Hepatic stellate cell (primary cell): ENCODE measurements at places on chromosomes 2 and 18.
A peak's percentile ranks its signal among the peaks of the same experiment; 100 is the strongest.

- peak; percentile 53 for DNase-seq
Measured at GRCh38 chr18:32271672-32272208, 81.9 kb downstream of the MEP1B start.

GRCh38 chr2:23423062-23423872, 38.3 kb downstream of the KLHL29 start:
- DNase-seq: no peak

- no peak for DNase-seq
Measured at GRCh38 chr2:172586245-172586891, 30.5 kb downstream of the PDK1 start.

- no peak for DNase-seq
Measured at GRCh38 chr2:127669056-127669455, 6.3 kb downstream of the LIMS2 start.

DNA sequence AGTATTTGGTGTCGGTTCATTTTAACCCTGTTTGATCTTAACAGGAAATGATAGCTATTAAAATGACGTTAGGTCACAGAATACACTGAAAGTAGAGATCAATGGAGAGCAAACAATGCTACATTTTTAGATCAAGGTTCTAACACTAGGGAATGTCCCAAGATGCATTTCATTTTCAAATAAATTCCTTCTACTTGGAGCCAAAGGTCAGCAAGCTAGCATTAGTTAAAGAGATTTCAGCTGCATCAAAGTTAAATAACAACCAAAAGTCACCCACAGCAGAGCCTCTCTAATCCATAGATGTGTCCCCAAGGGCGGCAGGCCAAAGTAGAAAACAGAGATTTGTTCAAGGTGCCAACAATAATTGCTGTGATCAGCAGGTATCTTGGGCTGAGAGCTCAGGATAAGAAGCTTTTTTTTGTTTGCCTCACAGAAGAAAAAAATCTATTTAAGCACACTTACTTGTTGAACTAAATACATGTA, 1233.6 kb upstream of the TMEFF2 start:
- no peak for DNase-seq

GRCh38 chr18:10041180-10041579, 127.4 kb downstream of the VAPA start:
- no peak for DNase-seq

DNA sequence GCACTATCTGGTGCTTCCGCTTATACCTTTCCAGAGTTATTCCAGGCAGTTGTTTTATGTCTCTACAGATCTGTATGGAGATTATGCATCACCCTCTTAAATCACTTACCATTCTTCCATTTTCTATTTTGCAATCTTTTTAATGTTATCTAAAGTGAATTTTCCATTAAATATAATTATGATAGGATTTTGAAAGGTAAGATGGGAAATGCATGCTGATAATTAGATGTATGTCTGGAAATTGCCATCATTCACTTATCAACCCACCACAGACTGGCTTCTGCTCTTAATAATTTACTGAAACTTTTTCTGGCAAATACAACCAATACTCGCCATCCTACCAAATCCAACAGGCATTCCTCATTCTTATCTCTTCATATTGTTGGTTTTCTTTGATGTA, 227.4 kb upstream of the MC4R start:
- no peak for DNase-seq

DNA sequence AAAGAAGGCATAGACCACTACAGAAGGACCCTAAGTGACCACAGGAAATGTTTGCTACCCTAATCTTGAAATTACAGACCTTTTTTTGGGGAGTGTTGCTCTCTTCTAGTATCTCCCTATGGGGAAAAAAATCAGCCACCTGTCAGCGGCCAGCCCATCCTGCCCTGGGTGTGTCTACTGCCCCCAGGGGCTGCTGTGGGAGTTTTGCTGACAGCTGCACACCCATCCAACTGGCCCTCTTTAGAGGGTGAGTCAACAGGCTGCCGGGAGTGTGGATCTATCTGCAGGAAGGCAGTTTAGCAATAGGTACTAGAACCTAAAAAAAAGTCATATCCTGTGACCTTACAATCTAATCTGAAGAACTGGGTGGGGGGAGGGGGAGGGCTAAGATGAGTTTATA, 796 bp upstream of the DYSF start:
- DNase-seq: peak; percentile 53

DNA sequence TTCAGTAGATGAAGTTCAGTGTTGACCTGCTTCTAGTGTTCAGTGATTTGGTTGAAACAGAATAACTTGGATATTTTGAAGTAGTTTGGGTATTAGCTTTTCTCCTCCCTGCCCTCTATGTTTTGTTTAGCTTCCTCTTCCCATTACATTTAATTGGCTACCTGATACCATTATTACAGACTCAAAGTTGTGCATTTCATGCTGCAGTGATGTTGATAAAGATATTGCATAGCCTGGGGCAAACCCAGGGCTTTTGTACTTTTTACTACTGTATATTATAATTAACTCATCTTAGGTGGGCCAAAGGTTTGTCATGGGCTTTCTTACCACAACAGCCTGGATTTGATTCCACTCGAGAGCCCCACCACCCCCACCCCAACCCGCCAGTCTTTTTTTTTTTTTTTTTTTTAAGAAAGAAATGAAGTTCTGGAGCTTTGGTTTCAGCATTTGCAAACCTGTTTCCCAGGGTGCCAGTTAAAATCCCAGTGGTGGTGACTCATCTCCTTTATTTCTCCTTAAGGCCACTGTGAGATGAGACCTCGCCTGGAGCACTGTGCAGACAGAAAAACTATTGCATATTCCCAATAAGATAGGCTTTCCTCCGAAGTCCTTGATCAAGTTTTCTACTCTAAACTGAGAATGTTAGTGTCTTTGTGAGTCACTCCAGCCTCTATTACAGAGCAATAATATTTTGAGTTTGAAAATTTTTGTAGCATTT, 393.7 kb upstream of the FANCL start:
- no peak for DNase-seq

GRCh38 chr18:77065221-77065981, 67.2 kb downstream of the MBP start:
- DNase-seq: peak; percentile 59

- no peak for DNase-seq
Measured at GRCh38 chr18:40414155-40414754, 1540.8 kb upstream of the PIK3C3 start.

DNA sequence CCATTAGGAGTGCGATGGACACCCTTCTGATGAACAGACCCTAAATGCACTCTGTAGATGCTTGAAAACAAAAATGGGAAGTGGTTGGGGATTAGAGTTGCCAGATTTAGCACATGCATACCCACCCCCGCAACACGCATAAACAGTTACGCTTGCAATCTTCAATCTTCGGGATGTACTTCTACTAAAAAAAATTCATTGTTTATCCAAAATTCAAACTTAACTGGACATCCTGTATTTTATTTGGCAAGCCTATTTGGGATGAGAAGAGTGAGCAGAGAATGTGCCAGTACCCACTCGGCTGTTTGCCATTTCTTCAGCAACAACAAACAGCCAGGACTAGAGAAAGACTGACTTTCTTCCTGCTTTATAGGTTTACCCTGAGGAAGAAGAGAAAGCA, 18.4 kb downstream of the KIAA2012 start:
- DNase-seq: no peak

- DNase-seq: no peak
Measured at GRCh38 chr18:35624146-35624545, 42.6 kb downstream of the GALNT1 start.

DNA sequence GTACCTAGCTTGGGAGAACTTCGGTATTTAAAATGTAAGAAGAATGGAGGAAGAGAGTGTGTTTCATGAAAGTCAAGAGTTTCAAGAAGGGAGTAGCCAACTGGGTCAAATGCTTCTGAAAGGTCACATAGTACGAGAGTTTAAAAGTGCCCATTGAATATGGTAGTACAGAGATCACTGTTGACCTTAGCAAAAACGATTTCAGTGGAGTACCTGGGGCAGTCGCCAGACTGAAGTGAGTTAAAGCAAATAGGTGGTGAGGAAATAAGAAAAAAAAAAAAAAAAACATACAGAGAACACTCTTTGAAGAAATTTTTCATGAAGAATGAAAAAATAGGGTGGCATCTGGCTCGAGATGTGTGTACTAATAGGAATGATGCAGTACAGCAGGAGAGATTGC, 11.5 kb downstream of the LIPT1 start:
- no peak for DNase-seq

DNA sequence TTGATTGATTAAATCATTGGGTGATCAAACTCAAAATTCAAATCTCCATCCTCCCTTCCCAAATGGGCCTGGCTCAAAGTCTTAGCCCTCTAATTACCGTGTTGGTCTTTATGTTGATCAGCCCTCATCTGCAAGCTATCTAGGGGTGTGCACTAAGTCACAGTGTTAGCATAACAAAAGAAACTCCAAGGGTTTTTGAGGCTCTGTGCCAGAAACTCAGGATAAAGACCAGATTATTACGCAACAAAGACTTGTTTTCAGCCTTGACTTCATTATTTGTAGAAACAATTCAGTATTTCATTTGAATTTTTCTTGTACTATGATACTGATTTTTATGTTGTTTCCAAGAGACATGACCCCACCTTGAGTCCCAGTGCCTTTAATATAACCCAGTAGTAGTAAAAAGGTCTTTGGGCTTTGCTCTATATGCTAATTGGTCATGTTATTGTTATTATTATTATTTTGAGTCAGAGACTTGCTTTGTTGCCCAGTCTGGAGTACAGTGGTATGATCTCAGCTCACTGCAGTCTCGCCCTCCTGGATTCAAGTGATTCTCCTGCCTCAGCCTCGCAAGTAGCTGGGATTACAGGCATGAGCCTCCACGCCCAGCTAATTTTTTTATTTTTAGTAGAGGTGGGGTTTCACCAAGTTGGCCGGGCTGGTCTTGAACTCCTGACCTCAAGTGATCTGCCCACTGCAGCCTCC, 13.9 kb downstream of the PSMD14 start:
- no peak for DNase-seq

GRCh38 chr2:228059735-228060134, 121.8 kb downstream of the SPHKAP start:
- no peak for DNase-seq

DNA sequence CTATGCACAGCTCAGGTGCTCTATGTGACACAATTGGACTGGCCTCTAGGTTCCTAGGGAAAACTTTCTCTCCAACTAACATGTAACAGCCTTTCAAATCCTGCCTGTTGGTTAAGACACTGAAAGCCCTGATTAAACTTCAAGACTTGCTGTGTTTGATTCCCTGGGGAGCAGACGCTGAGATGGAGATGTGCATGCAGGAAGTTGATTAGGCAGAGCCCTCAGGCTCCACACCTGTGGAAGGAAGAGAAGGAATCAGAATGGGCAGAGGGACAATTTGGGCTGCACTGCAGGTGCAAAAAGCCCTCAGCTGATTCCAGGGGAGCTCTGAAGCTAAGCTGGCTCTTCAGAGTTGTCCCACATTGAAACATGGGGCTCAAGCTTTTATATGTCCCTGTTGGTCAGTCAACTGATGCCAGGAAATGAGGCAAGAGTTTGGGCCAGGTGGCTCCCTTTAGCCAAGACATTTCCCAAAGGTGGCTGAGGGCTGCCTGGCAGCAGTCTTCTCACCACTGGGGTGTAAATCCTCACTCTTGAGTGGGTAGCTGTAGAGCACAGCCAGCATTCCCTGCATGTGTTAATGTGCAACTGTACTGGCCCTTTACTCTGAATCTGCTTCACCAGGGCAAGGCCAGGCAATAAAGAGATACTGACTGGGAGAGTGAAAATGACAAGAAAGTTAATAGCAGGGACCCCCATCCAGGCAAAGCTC, 199.5 kb upstream of the DDX18 start:
- no peak for DNase-seq

GRCh38 chr2:96891591-96892333, 21.9 kb upstream of the SEMA4C start:
- DNase-seq: peak; percentile 74

DNA sequence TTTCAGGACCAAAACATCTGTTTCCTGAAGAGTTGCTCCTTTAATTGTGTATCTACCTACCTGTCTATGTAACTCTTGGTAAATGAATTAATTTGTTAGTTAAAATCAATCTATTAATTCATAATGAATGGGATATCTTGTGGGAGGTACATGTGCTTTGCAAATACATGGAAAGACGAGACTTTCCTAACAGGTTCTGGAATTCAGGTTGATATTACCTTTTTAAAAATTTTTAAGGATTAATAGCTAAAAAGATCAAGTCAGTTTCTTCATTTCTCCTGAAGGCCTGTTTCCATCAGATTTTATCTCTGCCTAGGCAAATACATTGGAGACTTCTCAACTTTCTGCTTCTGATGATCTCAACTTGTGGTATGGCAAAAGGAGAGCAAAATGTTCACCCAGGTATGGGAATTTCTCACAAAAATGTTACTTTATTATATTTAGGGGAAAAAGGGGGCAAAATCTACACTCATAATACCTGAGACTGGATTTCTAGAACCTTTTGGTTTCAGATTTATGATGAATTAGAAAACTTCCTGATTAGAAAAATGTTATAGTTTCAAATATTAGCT, 7.4 kb downstream of the TFPI start:
- DNase-seq: no peak

DNA sequence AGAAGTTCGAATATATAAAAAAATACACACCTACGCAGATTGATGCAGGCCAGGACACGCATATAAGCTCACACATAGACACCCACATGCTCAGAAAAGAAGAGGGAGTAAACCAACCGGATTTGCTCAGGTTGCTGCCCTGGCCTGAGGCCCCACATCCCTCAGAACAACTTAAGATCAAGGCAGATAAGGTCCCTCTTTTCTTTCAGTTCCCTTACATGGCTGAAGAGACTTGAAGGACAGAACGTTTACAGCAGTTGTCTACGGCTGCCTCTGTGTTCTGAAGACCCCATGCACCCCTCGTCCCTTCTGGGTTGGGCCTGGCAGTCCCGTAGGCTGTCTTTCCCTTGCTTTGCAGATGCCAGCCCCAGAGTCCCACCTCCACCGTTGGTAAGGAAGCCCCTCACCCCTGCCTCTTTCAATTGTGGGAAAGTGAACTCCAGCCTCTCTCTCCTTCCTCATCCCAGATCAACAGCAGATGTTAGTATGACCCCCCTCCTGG, 4.3 kb upstream of the NAGK start:
- DNase-seq: no peak

- peak; percentile 6 for DNase-seq
Measured at GRCh38 chr18:3869848-3870247, 419.9 kb downstream of the TGIF1 start.

DNA sequence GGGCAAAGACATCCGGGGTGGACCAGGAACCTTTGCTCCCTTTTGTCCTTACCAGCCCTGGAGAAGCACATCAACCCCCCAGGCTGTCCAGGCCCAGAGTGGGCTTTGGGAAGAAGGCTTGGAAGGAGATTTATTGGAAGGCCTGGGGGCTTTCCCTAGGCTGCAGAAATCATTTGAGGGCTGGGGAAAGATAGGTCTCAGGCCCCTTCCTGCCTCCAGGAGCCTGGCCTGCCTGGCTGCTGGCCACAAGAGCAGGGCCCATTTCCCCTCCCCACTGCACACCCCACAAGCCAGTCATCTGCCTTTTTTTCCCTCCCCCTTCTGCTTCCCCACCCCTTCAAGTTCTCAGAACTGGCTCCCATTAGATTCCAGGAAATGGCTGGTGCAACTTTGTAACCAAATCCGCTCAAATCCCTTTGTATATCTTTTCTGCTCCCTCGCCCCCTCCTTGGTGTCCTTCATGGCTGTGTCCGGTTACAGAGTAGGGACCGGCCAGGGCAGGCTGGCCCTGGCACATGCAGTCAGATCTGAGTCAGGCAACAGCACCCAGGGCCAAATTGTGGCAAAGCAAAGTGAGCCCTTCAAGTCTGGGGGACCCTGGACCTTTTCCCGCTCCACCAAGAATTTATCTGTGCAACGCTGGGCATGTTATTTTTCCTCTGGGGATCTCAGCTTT, 20.8 kb upstream of the TNP1 start:
- DNase-seq: no peak

- DNase-seq: no peak
Measured at GRCh38 chr2:103898561-103898960, 955.4 kb upstream of the POU3F3 start.
